ENCODE measurements at places on chromosomes 6 and 20. TPM values are rescaled to one million over a fixed set of nuclear protein-coding genes. Genes with fewer than 3 reads are reported as not detected.

PGC gene
- not detected for total RNA-seq

PARD6B gene
- total RNA-seq: 0.20 TPM

HTR1B gene
- total RNA-seq: 2.4 TPM

SIGLEC1 gene
- total RNA-seq: not detected

DNA sequence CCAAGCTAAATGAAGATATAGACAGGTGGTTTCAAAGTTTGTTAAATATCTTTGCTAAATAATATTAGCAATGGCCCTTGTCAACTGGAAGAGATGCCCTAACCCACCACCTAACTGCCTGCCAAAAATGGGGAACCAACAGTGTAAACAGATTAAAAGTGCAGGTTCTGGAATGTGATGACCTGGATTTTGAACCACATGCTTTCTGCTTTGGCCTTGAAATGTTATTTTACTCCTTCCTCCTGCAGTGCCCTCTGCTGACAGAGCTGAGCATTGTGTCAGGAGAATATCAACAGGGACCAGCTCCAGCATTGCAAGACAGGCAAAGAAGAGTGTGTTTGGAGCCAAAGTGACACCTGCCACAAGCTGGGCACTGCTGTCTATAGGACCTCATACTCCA lies 226.6 kb downstream of the MYLK4 start:
- DNase-seq: no peak

DNA sequence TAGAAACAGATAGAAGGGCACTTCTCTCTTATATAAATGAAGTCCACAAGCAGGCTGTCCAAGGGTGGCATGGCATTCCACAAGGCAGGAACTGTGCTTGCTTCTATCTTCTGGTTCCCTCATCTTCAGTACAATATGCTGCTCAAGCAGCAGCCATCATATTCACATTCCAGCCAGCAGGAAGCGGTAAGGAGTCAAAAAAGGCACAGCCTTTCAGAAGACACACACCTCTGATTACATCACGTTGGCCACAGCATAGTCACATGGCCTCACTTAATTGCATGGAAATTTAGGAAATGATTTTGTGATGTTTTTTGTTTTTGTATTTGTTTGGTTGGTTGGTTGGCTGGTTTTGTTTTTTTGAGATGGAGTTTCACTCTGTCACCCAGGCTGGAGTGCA lies 19.0 kb downstream of the REM1 start:
- peak; percentile 46 for DNase-seq

DNA sequence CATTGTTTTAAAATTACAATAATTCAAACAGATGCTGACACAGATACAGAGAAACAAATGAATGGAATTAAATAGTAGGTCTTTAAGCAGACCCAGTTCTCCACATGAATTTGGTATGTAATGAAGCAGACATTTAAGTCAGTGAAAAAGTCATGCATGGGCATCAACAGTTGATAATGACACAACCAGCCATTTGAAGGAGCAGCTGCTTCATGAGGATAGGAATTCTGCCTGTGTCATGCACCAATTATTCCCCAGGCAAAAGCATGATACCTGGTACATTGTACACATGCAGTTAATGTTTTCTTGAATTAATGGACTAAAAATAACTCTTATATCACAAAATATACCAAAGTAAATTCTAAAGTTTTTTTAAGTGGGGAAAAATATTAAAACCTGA lies 11.2 kb upstream of the HEY2 start:
- DNase-seq: no peak

- no peak for DNase-seq
Measured at GRCh38 chr6:2547355-2547754, 203.4 kb downstream of the MYLK4 start.

DNA sequence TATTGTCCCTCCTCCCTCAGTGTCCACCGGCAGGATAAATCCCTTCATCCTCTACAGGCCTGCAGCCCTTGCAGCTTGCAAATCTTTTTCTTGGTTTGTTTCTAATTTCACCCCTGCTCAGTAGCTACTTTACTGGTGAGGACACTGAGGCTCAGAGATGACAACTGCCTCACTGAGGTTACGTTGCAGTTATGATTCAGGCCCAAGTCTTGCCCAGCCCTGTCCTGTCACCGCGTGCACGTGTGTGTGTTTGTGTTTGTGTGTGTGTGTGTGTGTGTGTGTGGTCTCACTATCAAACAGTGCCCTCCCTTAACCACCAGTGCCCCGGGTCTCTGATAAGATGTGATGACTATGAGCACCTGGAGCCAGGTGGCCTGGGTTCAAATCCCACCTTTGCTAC lies 21.1 kb downstream of the FAM110A start:
- no peak for DNase-seq

GRCh38 chr6:144823131-144823530 lies 538.0 kb downstream of the UTRN start:
- DNase-seq: no peak

GRCh38 chr20:33828326-33828844 lies 17.2 kb downstream of the CHMP4B start:
- DNase-seq: no peak

GRCh38 chr6:2695454-2696095 lies 55.1 kb downstream of the MYLK4 start:
- peak; percentile 54 for DNase-seq

DNA sequence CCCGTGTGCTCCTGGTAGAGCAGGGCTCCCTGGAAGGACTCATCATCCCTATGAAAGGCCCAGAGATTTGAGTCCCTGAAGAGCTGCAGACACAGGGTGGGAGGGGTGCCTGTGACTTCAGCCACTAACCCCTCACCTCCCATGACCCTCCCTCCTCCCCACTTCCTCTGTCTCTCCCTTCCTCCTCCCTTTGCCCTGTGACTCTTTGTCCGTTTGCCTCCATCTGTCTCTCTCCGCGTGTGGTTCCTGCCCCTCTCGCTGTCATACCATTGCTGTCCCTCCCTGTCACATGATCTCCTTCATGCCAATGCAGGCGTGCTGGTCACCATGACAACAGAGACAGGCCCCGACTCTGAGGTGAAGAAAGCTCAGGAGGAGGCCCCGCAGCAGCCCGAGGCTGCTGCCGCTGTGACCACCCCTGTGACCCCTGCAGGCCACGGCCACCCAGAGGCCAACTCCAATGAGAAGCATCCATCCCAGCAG lies 19.0 kb downstream of the EPB41L1 start:
- DNase-seq: peak; percentile 26

DNA sequence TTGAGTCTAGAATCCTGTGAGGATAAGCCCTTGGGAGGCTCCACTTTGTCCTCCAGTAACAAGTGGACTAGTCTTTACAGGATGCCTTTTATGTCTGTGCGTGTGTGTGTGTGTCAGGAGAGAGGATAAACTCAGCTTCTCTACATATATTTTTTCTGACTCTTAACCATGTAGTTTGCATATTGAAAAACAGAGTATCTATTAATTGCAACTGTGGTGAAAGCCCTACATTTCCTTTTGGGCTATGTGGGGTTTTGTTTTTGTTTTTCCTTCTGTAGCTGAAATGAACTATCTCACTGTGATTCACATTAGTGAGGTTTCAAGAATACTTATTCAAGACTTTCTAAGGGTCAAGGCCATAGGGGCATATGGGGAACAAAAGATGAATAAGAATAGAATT lies 17.7 kb downstream of the TPBG start:
- no peak for DNase-seq

DNA sequence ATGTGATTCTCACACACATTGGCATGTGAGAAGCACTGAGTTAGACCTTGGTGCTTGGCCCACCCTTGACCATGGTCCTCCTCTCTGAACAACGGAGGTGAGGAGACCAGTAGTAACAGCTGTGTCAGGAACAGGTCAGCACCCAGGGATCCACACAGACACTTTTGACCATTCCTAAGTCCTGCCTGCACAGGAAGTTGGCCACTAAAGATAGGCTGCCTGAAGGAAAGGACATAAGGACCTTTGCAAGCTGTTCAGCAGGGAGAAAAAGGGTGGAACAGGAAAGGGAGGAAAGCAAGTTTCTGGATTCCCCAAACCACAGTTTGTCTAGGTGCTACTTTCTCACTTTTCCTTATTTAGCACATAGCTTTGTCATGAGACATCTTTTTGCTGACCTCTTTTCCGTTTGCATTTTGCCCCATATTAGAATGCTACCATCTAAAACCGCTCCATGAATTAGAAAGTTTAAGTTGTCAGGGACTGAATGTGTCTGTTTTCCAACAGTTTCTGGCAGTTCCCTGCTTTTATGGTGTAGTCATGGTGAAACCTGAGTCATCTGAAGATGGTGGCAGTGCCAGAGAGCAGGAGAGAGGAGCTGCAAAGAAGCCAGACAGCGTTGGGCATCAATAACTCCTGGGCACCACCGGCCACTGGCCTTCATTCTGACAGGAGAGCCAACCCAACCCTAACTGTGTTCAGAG lies 1.1 kb upstream of the CD109 start:
- peak; percentile 26 for DNase-seq

GRCh38 chr20:676315-676937 lies 824 bp upstream of the SCRT2 start:
- DNase-seq: no peak

DNA sequence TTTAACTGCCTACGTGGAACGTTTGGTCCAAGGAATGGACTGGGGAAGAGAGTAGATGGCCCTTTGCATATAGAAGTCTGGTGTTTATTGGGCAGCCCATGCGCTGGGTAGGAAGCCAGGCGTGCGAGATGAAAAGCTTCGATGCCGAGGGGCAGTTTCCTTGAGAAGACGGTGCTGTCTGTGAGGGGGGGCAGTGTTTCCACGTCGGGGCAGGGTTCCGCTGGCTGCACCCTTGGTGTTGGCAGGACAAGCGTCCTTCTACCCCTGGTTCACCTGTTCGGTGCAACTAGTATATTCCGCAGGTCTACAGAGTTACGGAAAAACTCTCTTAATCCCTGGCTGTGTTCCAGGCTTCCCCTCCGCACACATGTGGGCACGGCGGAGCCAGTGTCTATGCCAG lies 88.2 kb downstream of the SMOC2 start:
- no peak for DNase-seq

DNA sequence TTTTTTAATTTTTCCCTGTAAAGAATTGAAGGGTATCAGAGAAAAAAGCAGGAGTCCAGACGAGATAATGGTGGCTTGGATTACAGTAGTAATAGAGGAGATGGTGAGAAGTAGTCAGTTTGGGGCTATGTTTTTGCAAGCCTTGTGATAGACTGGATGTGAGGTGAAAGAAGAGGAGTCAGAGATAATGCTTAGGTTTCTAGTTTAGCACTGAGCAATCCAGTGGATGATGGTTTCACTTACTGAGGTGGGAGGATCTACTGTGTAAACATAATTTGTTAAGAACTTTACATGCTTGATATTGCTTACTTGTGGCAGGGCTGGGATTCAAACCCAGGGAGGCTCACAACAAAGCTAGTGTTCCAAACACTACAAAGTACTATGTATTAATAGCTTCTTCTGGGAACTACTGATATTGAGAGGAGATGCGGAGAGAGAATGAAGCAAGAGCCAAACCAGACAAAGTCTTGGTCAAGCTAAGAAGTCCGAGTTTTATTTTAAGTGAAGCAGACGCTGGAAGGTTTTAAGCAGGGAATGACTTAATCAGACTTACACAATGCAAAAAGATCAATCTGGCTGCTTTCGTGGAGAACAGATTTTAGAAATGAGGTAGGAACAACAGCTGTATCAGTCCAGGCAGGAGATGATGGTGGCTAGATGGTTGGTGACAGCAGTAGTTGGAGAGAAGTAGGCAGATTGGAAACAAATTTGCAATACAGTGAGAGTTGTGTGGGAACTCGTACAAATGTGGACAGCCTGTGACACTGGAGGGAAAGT lies 58.0 kb downstream of the ZFAND3 start:
- no peak for DNase-seq

All from lung microvascular endothelial cell (primary cell).